ENCODE measurements at places on chromosomes 5 and 9.

- no peak for DNase-seq
Observed at GRCh38 chr5:50717651-50718050, 51.2 kb downstream of the PARP8 start.

DNA sequence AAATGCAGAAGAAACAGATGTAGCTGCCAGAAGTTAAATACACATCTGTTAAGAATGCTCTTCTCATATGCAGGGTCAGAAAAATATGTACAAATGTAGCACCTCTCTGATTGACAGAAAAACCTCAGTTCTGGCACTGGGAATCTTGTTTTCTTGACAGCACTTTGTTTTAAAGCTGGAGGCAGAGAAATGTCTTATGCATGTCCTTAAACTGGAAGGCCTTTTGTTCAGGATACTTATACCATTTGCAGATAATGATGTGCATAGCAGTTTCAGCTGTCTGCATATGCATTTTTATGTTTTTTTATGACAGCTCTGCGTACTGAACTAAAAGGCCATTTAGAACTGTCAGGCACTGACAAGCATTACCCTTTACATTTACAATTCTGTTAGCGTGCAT lies 567.9 kb downstream of the EBF1 start:
- DNase-seq, result no peak

GRCh38 chr5:115363879-115364278 lies 67.4 kb upstream of the CCDC112 start:
- DNase-seq, result no peak

- peak; percentile 94 for DNase-seq
Observed at GRCh38 chr5:151612689-151613427, 21.7 kb upstream of the FAT2 start.

All from RWPE2 (cell line).